ENCODE measurements at places on chromosomes 4 and X. TPM values are rescaled to one million over a fixed set of nuclear protein-coding genes. Genes with fewer than 3 reads are reported as not detected.

DNA sequence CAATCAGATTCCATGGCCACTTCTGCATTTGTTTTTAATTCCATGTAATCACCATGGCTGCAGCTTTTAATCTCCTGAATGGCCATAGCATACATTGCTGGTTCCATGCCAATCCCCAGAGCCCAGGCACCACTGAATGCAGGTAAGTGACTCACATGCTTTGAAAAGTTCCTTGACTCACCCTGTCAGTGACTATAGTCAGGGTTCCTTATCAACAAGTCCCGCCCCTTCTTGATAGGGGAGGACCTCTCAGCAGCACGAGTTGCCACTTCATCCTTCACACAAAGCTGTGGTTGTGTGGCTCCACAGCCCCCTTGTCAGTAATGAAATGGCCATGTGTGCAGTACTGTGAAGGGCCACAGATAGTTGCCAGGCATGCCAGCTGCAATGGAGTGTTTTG is 516.6 kb downstream of the PPARGC1A start:
- DNase-seq, result no peak
- no peaks in the 10 kb centered on the region for H3K36me3 ChIP-seq
- no peak overlapping the region for H3K27ac ChIP-seq
- no peak overlapping the region for H3K4me3 ChIP-seq
- no peaks in the 10 kb centered on the region for H3K27me3 ChIP-seq
- peaks cover 7% of the 10 kb centered on the region for H3K4me1 ChIP-seq

SLC4A4 gene
- total RNA-seq, result 5.0 TPM

LUZP4 gene
- not detected for total RNA-seq

DNA sequence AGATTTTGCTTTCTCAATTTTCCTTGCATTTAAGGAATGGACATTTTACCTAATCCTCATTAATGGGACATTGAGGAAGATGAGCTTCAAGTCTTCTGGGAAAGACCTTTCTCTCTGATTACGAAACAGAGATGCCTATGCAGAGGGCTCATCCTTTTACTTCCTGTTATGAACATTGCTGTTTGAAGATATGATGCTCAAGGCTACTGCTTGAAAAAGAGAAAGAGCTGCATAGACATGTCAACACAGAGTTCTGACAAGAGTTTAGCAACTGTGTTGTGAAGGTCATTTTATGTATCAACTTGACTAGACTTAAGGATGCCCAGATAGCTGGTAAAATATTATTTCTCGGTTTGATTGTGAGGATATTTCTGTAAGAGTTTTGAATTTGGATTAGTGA is 13.8 kb upstream of the GNPDA2 start:
- H3K27ac ChIP-seq, result no peak overlapping the region
- no peak overlapping the region for H3K4me3 ChIP-seq
- H3K27me3 ChIP-seq, result no peaks in the 10 kb centered on the region
- no peak for DNase-seq

- H3K27me3 ChIP-seq, result peaks cover 10% of the 10 kb centered on the region
- H3K36me3 ChIP-seq, result no peaks in the 10 kb centered on the region
- peaks cover 9% of the 10 kb centered on the region for H3K4me1 ChIP-seq
- DNase-seq, result no peak
- H3K27ac ChIP-seq, result no peak overlapping the region
- H3K4me3 ChIP-seq, result no peak overlapping the region
Observed at GRCh38 chr4:8908206-8908893, 36.7 kb upstream of the HMX1 start.

GRCh38 chr4:76195326-76195725 is 18.3 kb downstream of the SCARB2 start:
- peaks cover 7% of the 10 kb centered on the region for H3K27me3 ChIP-seq
- H3K36me3 ChIP-seq, result peaks cover 38% of the 10 kb centered on the region
- H3K27ac ChIP-seq, result no peak overlapping the region
- no peak overlapping the region for H3K4me3 ChIP-seq
- peaks cover 35% of the 10 kb centered on the region for H3K4me1 ChIP-seq
- no peak for DNase-seq

DUX4 gene
- total RNA-seq, result 0.49 TPM

CT45A5 gene
- total RNA-seq, result not detected

DNA sequence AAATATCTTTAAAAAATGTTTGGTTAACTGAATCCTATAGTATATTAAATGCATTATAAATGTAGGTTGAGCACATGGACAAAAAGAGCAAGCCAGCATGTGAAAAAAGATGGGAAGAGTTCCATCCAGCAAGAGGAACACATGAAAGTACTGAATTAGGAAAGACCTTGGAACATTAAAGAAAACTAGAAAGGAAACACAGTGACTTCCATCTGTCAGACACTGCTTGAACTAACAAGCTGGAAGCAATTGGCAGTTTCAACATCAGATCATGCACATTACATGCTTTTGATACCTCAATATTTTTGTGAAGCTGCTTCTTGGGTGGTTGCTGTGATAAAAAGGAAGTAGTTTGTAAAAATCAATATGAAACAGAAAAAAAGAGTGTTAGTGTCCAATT is 626.8 kb upstream of the GNPDA2 start:
- H3K4me1 ChIP-seq, result no peaks in the 10 kb centered on the region
- H3K4me3 ChIP-seq, result no peak overlapping the region
- no peaks in the 10 kb centered on the region for H3K27me3 ChIP-seq
- no peak overlapping the region for H3K27ac ChIP-seq
- H3K36me3 ChIP-seq, result no peaks in the 10 kb centered on the region

NAP1L3 gene
- 18.3 TPM for total RNA-seq

RIPPLY1 gene
- not detected for total RNA-seq

- no peak overlapping the region for H3K27ac ChIP-seq
- H3K27me3 ChIP-seq, result no peaks in the 10 kb centered on the region
- no peak overlapping the region for H3K4me3 ChIP-seq
- H3K36me3 ChIP-seq, result no peaks in the 10 kb centered on the region
- no peak for DNase-seq
Observed at GRCh38 chr4:57291911-57292310, 181.7 kb upstream of the IGFBP7 start.

ENPP6 gene
- total RNA-seq, result 0.41 TPM

C4orf36 gene
- total RNA-seq, result 0.72 TPM

- DNase-seq, result no peak
- no peak overlapping the region for H3K4me3 ChIP-seq
- H3K27ac ChIP-seq, result no peak overlapping the region
- H3K36me3 ChIP-seq, result no peaks in the 10 kb centered on the region
Observed at GRCh38 chr4:105374071-105374470, 99.8 kb downstream of the PPA2 start.

SGMS2 gene
- 0.26 TPM for total RNA-seq

CETN2 gene
- total RNA-seq, result 32.6 TPM

- H3K36me3 ChIP-seq, result peaks cover 4% of the 10 kb centered on the region
- H3K27ac ChIP-seq, result no peak overlapping the region
- no peak for DNase-seq
- peaks cover 9% of the 10 kb centered on the region for H3K4me1 ChIP-seq
- peaks cover 4% of the 10 kb centered on the region for H3K27me3 ChIP-seq
Observed at GRCh38 chr4:24477919-24478318, 106.4 kb downstream of the DHX15 start.

DNA sequence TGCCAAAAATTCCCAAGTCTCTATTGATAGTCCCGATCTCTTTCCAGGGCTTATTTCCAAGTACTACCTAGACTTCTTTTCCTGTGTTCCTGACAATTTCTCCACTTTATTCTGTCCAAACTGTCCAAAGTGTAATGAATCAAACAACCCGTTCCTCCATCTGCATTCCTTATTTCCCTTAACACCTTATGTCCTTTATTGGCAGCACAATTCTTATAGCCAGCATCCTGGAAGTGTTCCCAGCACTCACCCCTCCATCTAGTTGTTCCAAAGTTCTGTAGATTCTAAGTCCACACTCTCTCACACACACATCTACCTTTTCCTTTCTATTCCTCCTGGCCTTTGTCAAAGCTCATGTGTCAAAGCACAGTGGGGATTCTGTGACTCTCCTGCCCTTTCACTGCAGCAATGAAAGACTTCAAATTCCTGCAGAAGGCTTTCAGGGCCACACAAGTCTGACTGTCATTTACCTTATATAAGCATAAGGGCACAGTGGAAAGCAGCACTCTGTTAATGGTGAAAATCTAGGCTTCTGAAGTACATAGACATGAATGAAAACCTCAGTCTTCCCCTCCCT is 22.1 kb downstream of the LIMCH1 start:
- peaks cover 3% of the 10 kb centered on the region for H3K27me3 ChIP-seq
- H3K36me3 ChIP-seq, result peaks cover 12% of the 10 kb centered on the region
- no peak overlapping the region for H3K27ac ChIP-seq
- no peak overlapping the region for H3K4me3 ChIP-seq
- no peak for DNase-seq
- peaks cover 50% of the 10 kb centered on the region for H3K4me1 ChIP-seq

RAB41 gene
- total RNA-seq, result not detected

DNA sequence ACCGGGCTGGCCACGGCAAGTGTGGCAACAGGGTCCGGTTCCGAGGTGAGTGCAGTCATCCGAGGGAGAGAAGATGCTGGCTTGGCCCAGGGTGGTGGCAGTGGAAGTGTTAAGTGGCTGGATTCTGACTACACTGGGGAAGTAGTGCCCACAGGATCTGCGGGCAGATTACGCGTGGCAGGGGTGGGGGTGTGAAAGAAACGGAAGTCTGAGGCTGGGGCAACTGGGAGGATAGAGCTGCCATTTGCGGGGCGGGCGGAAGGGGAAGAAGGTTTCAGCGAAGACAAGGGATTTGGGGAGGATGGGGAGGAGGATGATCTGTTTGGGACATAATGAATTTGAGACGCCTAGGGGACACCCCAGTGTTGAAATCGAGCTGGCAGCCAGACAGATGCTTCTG is 5.3 kb downstream of the RS1 start:
- H3K4me3 ChIP-seq, result no peak overlapping the region
- no peak overlapping the region for H3K27ac ChIP-seq

- H3K4me1 ChIP-seq, result peaks cover 6% of the 10 kb centered on the region
- no peak overlapping the region for H3K4me3 ChIP-seq
Observed at GRCh38 chr4:2247128-2248043, 5.5 kb upstream of the HAUS3 start.

TRIM60 gene
- not detected for total RNA-seq

CSN1S1 gene
- not detected for total RNA-seq

- no peak overlapping the region for H3K4me3 ChIP-seq
- H3K27me3 ChIP-seq, result peaks cover 5% of the 10 kb centered on the region
- no peak overlapping the region for H3K27ac ChIP-seq
Observed at GRCh38 chr4:155033604-155034003, 174.8 kb upstream of the NPY2R start.

RPL9 gene
- total RNA-seq, result 1,562 TPM

- H3K36me3 ChIP-seq, result peaks cover 2% of the 10 kb centered on the region
- no peak for DNase-seq
- H3K27ac ChIP-seq, result no peak overlapping the region
- no peak overlapping the region for H3K4me3 ChIP-seq
- H3K27me3 ChIP-seq, result peaks cover 2% of the 10 kb centered on the region
- H3K4me1 ChIP-seq, result peaks cover 5% of the 10 kb centered on the region
Observed at GRCh38 chr4:15751153-15751552, 27.0 kb upstream of the CD38 start.

DNA sequence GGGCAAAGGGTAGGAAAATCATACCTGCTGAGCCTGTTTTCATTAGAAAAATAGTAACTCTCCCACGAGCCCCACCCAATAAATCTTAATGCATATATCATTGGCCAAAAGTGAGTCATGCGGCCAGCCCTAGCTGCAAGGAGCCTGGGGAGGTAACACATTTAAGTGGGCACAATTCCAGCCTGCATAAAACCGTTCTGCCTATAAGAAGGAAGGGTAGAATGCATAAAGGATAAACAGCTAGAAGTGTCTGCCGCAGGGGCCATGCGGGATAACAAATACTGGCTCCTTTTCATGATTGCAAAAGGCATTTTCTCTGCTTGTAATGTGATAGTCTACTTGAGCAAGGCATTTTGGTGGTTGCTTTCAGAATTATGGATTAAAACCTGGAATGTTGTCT is 37.1 kb downstream of the EFHC2 start:
- no peak overlapping the region for H3K27ac ChIP-seq
- no peak for DNase-seq
- no peak overlapping the region for H3K4me3 ChIP-seq
- peaks cover 2% of the 10 kb centered on the region for H3K4me1 ChIP-seq
- no peaks in the 10 kb centered on the region for H3K27me3 ChIP-seq

GRCh38 chrX:63918611-63919010 is 133.6 kb upstream of the ARHGEF9 start:
- no peak overlapping the region for H3K4me3 ChIP-seq
- H3K36me3 ChIP-seq, result no peaks in the 10 kb centered on the region
- H3K4me1 ChIP-seq, result no peaks in the 10 kb centered on the region
- H3K27me3 ChIP-seq, result peaks cover 1% of the 10 kb centered on the region
- no peak overlapping the region for H3K27ac ChIP-seq

- peaks cover 2% of the 10 kb centered on the region for H3K27me3 ChIP-seq
- peaks cover 16% of the 10 kb centered on the region for H3K4me1 ChIP-seq
- DNase-seq, result no peak
- peaks cover 6% of the 10 kb centered on the region for H3K36me3 ChIP-seq
- no peak overlapping the region for H3K4me3 ChIP-seq
Observed at GRCh38 chr4:129336457-129337227, 240.7 kb downstream of the C4orf33 start.

GRCh38 chr4:98289375-98289774 is 28.2 kb downstream of the RAP1GDS1 start:
- no peaks in the 10 kb centered on the region for H3K27me3 ChIP-seq
- no peak overlapping the region for H3K27ac ChIP-seq
- peaks cover 4% of the 10 kb centered on the region for H3K36me3 ChIP-seq
- H3K4me1 ChIP-seq, result peaks cover 3% of the 10 kb centered on the region
- H3K4me3 ChIP-seq, result no peak overlapping the region
- no peak for DNase-seq

DNA sequence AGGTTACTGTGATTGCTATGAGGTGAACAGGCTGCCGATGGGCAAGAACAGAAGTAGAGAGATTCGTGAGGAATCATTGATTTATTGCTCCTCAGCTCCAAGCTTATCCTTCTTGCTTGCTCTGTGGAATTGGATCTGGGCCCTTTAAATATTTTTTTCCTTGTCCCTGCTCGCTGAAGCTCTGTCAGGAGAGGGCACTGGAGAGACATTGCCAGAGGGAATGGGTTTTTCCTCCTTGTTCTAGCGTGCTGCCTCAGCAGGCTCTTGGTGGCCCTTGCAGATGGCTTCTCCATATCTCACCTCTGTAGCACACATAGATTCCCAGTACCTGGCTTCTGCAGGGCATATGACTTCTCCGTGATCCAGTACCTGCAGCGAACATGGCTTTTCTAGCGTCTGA is 67.4 kb downstream of the CNGA2 start:
- H3K4me1 ChIP-seq, result no peaks in the 10 kb centered on the region
- no peak overlapping the region for H3K4me3 ChIP-seq
- no peak for DNase-seq
- no peak overlapping the region for H3K27ac ChIP-seq
- H3K36me3 ChIP-seq, result no peaks in the 10 kb centered on the region
- H3K27me3 ChIP-seq, result peaks cover 5% of the 10 kb centered on the region

GRCh38 chr4:25879587-25879986 is 16.8 kb upstream of the SEL1L3 start:
- H3K4me1 ChIP-seq, result peaks cover 6% of the 10 kb centered on the region
- no peak for DNase-seq
- peaks cover 1% of the 10 kb centered on the region for H3K27me3 ChIP-seq
- H3K4me3 ChIP-seq, result no peak overlapping the region

LANCL3 gene
- 0.46 TPM for total RNA-seq

- H3K27ac ChIP-seq, result no peak overlapping the region
- no peak overlapping the region for H3K4me3 ChIP-seq
- H3K27me3 ChIP-seq, result peaks cover 1% of the 10 kb centered on the region
- no peak for DNase-seq
- peaks cover 6% of the 10 kb centered on the region for H3K4me1 ChIP-seq
- no peaks in the 10 kb centered on the region for H3K36me3 ChIP-seq
Observed at GRCh38 chr4:126630230-126630629, 1002.5 kb upstream of the INTU start.

Data from endothelial cell (in vitro differentiated cells).